Stimulated activated CD8-positive, alpha-beta memory T cell treated with anti-CD3 and anti-CD28 coated beads, Interleukin-7, amount 100 ng/mL, for 1 hour (primary cell): ENCODE measurements at places on chromosomes 4 and X.

DNA sequence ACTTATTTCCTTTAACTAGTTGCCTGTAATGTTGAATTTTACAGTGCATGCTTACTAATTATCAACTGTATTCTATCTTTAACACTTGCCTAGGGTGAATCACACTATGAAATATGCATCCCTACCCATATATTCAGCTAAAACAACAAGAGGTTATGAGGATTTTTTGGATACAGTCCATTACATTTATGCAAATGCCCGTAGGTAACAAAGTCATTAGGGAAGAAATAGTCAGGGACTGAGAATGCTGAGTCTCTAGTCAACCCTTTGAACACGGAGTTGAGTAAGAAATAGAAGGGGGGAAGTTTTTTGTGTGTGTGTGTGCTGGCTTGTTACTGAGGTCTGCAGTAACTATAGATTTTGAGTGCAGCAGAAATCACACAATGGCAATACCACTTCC is 26.1 kb upstream of the CBLL2 start:
- no peak for DNase-seq

- no peak for DNase-seq
Measured at GRCh38 chr4:133081246-133081645, 67.8 kb upstream of the PCDH10 start.

- no peak for DNase-seq
Measured at GRCh38 chr4:97720869-97721432, 422.3 kb downstream of the STPG2 start.

- no peak for DNase-seq
Measured at GRCh38 chrX:7351926-7352325, 204.0 kb upstream of the PUDP start.

- DNase-seq = no peak
Measured at GRCh38 chr4:21113496-21114223, 413.4 kb downstream of the PACRGL start.

GRCh38 chr4:119093042-119093827 is 42.4 kb upstream of the MYOZ2 start:
- no peak for DNase-seq

DNA sequence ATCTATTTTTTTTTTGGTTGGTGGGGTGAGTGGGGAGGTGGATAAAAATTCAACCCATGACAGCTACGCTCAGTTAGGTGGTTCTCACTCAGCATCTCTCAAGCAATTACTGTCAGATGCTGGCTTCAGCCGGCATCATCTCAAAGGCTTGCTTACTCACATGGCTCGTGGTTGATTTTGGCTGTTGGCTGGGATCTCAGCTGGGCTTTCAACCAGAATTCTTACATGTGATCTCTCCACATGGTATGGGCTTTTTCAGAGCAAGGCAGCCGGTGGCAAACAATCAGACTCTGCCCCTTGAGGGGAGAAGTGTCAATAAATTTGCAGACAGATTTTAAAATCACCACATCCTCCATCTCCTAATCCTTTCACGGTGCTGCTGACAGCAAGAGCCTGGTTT is 47.2 kb downstream of the SLC34A2 start:
- DNase-seq = no peak

GRCh38 chr4:147865926-147866325 is 134.0 kb downstream of the ARHGAP10 start:
- no peak for DNase-seq

DNA sequence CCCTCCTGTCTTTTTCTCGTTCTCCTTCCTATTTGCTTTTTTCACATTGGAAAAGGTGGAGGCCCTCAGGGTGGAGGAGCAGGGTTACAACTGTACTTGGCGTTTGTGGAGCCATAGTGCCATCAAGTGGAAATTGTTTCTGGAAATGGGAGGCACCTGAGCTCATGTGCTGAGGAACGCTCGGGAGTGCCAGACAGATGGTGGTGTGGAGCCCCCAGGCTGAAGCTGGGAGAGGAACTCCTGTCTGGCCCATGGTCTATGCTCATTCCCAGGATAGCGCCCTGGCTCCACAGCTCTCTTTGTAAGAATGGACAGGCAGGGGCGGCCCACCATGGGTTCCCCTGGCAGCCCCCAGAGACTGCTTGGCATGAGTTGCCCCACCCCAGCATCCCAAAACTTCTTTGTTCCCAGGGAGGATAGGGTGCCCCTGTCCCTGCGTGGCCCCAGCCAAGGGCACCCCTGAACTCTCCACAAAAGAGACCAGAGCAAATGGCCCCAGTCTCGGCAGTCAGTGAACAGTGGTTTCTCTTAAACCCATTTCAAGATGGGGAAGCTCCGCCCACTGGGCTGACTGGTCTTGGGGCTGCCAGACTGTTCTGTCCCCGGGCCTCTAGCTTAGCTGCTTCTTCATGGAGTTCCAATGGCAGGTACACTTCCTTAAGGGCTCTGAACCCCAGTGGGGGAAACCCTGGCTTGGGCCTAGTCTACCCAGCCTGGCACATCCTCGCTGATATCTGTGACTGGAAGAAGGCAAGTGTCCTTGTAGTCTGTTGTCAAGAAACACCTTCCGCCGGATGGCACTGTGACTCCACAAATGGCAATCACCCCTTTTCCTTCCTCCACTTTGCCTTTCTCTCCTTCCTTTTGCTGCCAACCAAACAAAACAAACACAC is 70.1 kb downstream of the NBDY start:
- no peak for DNase-seq

- peak; percentile 17 for DNase-seq
Measured at GRCh38 chr4:147799986-147800555, 68.2 kb downstream of the ARHGAP10 start.

DNA sequence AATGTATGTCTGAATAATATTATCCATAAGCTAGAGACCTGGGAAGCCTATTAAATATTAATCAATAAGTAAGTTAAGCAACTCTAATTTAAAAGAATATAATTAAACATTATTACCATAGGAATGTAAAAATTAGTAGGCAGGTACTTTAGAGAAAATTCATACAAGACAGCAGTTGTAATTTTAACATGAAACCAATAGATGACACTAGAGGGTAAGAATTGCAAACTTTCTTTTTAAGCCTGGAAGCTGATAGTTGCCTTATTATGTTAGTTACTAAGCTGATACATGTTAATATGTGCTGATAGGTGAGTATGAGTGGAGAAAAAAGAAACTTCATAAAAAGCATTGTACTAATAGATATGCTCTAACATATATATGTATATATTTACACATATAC is 1157.4 kb downstream of the FAM133A start:
- no peak for DNase-seq

DNA sequence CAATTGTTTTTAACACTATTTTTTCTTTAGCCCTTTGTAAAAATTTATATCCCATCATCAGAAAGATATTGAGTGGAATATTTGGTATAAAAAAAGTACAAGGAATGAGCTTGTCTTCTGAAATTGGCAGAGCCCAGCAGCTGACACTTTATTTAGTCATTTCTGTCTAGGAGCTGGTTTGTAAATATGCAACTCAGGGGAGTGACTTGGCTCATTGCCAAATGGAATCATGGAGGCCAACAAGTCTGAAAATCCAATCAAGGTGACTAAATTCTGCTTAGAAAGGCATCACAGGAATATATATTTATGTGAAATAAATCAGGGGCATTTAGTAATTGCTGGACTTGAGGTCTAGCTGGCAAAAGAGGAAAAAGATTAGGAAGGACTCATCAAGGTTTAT is 74.4 kb downstream of the OTC start:
- no peak for DNase-seq

- DNase-seq = no peak
Measured at GRCh38 chrX:15366506-15367352, 17.5 kb downstream of the VEGFD start.

DNA sequence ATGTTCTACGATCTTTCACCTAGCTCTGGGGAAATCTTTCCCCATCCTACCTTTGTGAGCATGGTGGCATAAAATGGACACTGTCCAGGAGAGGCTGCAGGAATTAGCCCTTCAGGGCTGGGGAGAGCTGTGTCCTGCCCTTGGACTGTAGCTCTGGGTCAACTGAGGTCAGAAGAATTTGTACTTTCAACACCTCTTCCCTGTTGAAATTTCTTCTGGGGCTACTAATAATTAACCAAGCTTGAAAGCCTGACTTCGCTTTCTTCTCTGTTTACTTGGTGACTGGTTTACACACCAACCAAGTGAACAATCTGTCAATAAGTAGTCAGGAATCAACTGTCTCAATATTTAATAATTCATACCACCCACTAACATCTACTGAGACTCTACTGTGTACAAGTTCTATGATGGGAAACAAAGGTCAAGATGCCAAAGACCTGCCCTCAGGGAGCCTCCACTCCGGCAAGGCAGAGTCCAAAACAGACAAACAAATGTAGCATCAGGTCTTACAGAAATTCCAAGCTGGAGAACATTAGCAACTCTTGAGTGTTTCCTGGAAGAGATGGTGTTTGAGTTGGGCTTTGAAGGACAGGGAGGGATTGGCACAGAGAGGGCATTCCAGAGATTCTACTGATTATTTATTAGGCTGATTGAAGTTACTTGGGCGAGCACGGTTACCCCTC is 113.1 kb downstream of the ENPP6 start:
- no peak for DNase-seq

DNA sequence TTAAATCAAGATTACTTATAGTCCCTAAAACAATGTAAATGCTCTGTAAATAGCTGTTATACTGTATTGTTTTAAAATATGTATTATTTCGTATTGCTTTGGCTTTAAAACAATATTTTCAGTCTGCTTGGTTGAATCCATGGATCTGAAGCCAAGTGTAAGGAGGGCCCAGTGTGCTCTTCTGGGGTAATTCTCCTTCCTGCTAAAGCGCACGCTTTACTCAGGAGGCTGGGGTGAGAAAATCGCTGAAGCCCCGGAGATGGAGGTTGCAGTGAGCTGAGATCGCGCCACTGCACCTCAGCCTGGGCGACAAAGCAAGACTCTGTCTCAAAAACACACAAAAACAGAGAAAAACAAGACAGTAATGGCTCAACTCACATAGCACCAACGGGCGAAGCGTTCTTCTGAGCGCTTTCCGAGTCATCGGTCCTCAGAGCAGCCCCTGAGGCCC is 391 bp upstream of the IDUA start:
- no peak for DNase-seq

DNA sequence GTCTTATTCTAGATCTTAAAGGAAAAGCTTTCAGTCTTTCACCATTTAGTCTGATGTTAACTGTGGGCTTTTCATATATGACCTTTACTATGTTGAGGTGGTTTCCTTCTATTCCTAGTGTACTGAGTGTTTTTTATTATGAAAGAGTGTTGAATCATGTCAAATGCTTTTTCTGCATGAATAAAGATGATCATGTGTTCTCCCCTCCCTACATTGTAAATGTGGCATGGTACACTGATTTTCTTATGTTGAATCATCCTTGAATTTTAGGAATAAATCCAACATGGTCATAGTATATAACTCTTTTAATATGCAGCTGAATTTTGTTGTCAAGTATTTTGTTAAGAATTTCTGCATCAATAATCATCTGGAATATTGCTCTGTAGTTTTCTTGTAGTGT is 4.3 kb downstream of the CLGN start:
- DNase-seq = no peak

- DNase-seq = no peak
Measured at GRCh38 chrX:626745-627509, 3.7 kb upstream of the SHOX start.

GRCh38 chrX:151722241-151722846 is 6.5 kb downstream of the FATE1 start:
- DNase-seq = no peak

DNA sequence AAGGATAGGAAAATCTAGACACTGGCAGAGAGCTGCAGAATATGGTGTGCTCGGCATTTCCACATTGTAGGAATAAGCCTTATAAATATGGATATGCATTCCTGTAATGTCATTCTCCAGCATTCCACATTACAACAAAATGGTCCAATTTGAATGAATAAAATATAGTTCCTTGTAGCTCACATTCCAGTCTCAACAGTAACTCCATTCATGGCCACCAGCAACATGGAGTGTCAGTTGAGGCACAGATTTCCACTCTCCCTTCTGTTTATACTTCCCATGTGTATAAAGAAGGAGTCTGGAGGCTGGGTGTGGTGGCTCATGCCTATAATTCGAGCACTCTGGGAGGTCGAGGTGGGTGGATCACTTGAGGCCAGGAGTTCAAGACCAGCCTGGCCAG is 84.5 kb downstream of the AASDH start:
- no peak for DNase-seq

DNA sequence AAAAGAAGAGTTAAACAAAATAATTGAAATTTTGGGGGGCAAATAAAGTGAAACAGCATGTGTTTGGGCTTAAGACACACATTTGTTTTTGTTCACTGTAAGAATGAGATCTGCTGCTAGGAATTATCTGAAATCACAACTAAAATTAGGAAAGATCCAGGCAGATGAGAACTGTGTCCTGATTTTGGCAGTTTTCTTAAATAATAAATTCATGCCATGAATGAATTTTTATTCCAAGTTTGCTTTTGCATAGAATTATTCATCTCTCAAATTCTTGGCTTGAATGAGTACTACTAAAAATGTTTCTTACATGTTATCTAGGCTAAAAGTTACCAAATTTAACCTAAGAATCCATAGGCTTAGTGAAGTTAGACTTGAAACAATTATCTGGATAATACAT is 321.7 kb downstream of the ANK2 start:
- no peak for DNase-seq
